ENCODE measurements at places on chromosomes 2 and 18.
A peak's percentile ranks its signal among the peaks of the same experiment; 100 is the strongest.

DNA sequence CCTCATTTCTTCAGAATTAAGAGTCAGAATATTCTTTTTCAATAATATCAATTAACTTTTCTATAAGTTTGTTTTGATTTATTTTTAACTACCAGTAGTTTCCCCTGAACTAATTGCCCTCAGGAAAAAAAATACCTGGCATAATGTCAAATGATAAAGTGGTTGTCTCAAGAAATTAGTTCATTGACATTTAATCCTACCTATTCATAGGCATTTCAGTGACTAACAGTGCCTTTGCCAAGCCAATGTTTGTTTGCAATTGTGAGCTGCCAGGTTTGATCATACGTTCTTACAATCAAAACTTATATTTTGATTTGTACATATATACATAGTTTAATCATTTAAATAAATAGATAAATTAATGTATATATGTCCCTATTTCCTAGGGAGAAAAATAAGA is 267.3 kb upstream of the MC4R start:
- no peak for DNase-seq

- DNase-seq, result no peak
These were observed 48.1 kb downstream of the EVA1A start for GRCh38 chr2:75512455-75513212.

- peak; percentile 79 for DNase-seq
These were observed 170.7 kb downstream of the TMEM182 start for GRCh38 chr2:102932501-102932900.

GRCh38 chr2:147646818-147647468 is 197.9 kb upstream of the ACVR2A start:
- no peak for DNase-seq

DNA sequence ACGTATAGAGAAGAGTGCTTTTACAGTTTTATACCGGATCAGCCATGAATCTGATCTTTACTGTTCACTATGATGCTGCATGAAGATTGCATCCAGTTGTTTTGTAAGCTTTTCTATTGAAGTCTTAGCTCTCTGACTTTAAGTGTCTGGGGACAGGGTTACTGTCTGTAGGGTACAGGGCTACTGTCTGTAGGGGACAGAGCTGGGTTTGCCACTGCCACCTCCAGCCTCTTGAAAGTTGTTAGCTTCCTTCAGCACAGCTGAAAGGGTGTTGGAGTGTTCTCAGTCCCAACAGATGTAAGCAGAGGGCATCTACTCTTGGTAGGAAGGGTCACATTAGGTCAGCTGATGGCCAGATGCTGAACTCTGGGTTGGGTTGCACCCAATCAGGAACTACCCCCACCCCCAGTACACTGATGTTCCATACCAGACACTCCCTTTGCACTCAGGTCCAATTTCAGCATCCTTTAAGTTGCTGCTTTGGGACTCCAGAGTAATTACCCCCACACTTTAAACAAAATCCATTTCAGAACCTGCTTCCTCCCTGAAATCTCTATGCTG is 58.0 kb downstream of the MYL12B start:
- no peak for DNase-seq

- DNase-seq, result no peak
These were observed 56.9 kb downstream of the MCFD2 start for GRCh38 chr2:46858702-46859090.

GRCh38 chr2:62267696-62268095 is 71.8 kb downstream of the B3GNT2 start:
- DNase-seq, result no peak

DNA sequence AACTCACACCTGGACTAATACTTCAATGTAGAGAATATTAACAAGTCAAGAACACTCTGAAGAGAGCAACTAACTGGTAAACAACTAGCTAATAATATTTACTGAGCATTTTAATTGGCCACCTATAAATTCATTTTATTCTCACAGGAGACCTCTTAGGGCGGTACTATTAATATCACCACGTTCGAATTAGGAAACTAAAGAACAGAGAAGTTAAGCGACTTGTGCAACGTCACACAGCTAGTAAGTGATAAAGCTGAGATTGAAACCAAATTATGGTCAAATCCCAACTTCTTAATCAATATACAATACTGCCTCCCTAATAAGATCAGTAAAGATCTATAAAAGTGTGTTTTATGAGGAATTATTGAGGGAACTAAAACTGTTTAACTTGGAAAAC is 1034.3 kb upstream of the POU3F3 start:
- DNase-seq, result no peak

GRCh38 chr2:20483194-20483895 is 36.5 kb downstream of the RHOB start:
- no peak for DNase-seq

DNA sequence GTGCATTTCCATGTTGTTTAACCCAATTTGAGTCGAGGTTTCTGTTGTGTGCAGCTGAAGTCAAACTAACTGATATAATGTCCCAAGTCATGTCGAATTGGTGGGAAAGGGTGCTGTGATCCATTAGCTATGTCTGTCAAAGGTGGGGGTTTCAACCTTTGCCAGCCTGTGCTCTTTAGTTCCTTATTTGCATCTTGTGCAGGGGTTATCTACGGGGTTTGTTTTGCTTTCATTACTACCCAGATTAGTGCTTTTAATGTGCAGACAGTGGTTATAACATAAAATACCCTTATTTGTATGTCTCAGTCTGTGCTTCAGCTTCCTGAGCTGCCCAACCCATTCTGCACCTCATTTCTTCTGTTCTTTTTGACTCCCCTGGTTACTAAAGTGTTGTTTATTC is 271.9 kb upstream of the CXCR4 start:
- DNase-seq, result no peak

DNA sequence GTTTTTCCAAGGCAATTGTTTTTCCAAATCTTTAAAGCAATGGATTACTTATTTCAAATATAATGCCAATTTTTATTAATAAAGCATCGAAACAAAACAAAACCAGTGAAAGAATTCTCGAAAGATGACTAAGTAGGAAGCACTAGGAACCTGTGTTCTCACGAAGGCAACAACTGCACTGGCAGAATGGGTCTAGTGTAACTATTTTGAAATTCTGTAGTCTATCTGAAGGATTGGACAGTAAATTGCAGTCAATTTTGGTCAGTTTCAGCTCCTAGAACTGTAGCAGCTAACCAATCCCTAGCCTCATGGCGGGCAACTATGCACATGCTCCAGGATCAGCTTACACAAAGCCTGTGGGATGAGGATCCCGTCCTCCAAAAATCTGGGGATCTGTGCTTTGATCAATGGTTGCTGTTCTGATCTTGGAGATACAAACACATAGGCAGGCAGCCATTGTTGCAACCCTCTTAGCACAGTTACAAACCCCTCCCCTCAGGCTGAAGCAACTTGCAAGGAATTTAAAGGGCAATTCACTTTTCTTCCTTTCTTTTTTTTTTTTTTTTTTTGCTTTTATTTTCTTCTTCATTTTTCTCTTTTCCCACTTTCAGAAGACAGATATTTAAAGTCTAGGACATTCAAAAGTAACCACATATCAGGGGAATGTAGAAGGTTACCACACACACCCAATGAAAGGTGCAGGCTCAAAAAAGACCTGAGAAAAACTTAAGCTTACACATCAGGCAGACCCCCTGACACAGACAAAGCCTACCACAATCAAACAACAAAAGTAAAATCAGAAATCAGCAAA is 147.6 kb downstream of the THADA start:
- no peak for DNase-seq

DNA sequence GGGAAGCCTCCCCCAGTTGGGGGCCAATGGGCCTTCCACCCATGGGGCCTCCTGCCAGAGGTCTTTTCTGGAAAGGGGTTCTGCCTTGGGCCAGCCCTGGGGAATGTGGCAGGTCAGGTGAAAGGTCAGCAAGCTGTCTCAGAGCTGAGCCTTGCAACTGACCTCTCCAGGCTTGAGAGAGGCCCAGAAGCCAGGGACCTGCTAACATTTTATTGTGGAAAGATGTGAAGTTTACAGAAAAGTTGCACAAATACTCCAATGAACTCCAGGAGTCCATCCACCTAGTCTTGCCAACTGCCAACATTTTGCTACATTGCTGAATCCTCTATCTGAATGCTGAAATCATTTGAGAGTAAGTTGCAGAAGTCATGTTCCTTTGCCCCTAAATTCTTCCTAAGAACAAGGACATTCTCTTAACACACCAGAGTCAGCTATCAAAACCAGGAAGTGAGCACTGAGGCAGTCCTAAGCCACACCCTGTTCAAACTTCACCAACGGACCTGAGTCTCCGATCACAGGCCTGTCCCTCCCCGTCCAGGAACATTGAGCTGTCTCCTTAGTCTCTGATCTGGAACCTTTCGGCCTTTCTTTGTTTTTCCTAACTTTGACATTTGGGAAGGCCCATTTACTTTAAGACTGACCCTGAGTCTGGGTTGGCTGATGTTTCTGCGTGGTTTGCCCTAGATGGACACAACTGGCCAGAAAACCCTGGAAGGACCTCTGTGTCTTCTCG is 4.0 kb downstream of the SNORC start:
- no peak for DNase-seq

DNA sequence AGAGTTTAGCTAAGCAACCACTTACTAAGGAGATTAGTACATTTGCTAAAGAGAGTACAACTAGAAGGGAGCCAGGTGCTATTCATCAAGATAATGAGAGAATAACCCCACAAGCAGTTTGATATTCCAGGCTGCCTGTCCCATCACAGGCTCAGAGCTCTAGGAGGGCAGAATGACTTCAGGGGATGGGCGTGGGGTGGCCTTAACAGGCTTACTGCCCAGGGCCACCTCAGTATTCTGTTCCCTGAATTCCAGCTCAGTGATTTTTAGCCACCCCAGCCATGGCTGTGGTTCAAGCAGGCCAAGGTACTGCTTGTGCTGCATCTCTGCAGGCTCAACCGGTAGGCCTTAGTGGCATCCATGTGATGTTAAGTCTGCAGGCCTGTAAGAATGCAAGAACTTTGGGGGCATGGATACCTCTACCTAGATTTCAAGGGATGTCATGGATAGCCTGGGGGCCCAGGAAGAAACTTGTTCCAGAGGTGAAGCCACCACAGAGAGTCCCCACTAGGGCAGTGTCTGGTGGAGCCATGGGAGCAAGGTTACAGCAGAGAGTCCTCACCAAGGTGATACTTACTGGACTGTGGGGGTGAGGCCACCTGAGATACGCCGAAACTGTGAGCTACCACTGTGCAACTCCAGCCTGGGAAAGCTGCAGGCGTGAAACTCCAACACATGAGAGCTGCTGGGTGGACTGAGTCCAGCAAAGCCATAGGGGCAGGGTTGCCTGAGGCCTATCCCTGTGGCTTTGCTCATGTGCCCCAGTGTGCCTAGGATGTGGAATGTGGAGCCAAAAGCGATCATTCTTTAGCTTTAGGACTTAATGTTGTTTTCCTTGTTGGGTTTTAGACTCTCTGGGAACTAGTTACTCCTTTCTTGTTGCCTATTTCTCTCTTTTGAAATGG is 107.7 kb downstream of the EHBP1 start:
- DNase-seq, result no peak

GRCh38 chr18:35662293-35663062 is 80.9 kb downstream of the GALNT1 start:
- DNase-seq, result no peak

DNA sequence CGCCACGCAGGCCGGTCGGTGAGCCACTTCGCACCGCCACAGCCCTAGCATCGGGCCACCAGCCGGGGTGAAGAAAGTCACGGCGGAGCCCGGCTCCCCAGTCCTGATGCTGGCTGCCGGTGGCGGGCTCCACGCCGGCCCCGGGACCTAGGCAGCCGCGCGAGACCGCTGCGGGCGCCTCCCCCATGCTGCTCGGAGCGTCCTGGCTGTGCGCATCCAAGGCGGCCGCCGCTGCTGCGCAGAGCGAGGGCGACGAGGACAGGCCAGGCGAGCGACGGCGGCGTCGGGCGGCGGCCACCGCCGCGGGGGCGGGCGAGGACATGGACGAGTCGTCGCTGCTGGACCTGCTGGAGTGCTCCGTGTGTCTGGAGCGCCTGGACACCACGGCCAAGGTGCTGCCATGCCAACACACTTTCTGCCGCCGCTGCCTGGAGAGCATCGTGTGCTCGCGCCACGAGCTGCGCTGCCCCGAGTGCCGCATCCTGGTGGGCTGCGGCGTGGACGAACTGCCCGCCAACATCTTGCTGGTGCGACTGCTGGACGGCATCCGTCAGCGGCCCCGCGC is 433 bp downstream of the SH3RF3 start:
- no peak for DNase-seq

DNA sequence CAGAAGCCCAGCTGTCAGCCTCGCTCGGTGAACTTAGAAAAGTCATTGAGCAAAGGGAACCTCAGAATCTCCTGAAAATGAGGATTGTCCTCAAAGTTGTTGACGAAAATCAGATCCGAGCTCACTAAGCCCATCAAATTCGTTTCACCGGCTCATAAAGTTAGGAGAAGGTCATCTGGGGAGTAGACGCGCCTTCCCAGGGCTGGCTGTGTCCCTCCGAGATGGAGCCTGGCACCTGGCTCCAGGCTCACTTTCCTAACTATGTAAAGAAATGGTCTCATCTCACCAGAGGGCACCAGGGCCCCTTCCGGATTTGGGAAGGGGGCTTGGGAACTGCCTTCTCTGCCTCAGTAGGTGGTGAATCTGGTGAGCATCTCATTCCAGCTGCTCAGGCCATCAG is 145.5 kb downstream of the PXDN start:
- DNase-seq, result no peak

DNA sequence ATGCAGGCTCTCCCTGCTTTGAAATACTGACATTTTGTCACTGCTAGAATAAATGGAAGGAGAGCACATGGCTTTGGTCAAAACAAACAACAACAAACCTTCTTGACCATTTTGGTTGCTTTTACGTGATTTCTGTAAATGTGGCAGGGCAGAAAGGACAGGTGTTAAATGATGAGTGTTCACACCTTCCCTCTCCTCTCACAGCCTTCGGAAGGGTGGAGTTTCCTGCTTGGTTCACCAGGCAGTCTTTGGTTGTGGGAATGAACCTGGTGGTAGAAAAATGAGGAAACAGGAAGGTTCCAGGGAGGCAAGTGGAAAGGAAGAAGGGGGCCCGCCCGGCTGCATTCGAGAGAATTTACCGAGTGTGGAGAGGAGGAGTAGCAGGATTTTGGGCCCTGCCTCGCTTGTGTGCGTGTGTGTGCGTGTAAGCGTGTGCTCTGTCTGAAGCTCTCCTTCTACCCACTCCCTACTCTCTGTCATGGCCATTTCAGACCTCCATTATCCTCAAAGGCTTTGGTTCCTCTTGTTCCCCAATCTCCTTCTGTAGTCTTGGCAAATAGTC is 23.7 kb upstream of the SPP2 start:
- DNase-seq, result no peak

DNA sequence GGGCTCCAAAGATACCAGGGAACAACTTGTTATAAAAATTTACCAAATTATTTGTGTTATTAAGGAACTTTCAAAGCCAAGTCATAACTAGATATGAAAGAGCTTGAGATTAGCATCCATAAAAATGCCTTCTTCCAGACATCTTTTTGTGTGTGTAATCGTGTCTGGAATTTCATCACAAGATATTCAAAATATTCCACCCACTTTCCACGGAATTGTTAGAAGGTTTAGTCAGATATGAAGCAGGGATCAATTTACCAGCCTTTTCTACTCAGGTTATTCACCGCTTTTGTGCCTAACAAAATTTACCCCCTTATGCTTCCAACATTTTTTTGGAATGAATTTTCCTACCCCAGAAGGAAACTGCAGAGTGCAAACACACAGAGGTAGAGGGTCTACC is 130.2 kb upstream of the ACVR2A start:
- DNase-seq, result no peak

All from DMS79 (cell line).